ENCODE measurements at places on chromosomes 5 and 9. TPM values are rescaled to one million over a fixed set of nuclear protein-coding genes. Genes with fewer than 3 reads are reported as not detected.
A peak's percentile ranks its signal among the peaks of the same experiment; 100 is the strongest.

DNA sequence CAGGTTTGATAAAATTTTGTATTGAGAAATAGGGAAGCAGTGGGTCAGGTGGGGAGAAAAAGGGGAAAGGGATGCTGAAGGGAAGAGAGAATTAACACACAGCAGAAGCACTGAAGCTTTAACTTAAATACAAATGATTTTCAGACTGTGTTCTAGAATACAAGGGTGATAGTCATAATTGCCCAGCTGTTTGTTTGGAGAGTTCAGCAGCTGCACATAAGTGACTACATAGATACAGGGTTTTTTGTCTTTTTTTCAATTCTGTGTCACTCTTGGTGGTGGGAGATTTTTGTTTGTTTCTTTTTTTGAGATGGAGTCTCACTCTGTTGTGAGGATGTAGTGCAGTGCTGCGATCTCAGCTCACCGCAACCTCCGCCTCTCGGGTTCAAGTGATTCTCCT, 590.4 kb upstream of the SEMA6A start:
- H3K27me3 ChIP-seq = no peaks in the 10 kb centered on the region
- no peak for DNase-seq
- H3K27ac ChIP-seq = no peak overlapping the region
- no peaks in the 10 kb centered on the region for H3K4me1 ChIP-seq

GRCh38 chr9:89179540-89179894, 899 bp upstream of the SHC3 start:
- no peaks in the 10 kb centered on the region for H3K36me3 ChIP-seq
- H3K4me3 ChIP-seq = peak overlapping the region; percentile 70
- peaks cover 37% of the 10 kb centered on the region for H3K27me3 ChIP-seq
- DNase-seq = no peak

GRCh38 chr9:90861826-90862740, 60.5 kb downstream of the SYK start:
- no peak overlapping the region for H3K4me3 ChIP-seq
- DNase-seq = peak; percentile 70
- H3K27ac ChIP-seq = no peak overlapping the region

- peaks cover 6% of the 10 kb centered on the region for H3K4me1 ChIP-seq
- H3K4me3 ChIP-seq = no peak overlapping the region
- no peaks in the 10 kb centered on the region for H3K27me3 ChIP-seq
- no peak for DNase-seq
Measured at GRCh38 chr5:81450940-81451339, 57.0 kb upstream of the ACOT12 start.

DNA sequence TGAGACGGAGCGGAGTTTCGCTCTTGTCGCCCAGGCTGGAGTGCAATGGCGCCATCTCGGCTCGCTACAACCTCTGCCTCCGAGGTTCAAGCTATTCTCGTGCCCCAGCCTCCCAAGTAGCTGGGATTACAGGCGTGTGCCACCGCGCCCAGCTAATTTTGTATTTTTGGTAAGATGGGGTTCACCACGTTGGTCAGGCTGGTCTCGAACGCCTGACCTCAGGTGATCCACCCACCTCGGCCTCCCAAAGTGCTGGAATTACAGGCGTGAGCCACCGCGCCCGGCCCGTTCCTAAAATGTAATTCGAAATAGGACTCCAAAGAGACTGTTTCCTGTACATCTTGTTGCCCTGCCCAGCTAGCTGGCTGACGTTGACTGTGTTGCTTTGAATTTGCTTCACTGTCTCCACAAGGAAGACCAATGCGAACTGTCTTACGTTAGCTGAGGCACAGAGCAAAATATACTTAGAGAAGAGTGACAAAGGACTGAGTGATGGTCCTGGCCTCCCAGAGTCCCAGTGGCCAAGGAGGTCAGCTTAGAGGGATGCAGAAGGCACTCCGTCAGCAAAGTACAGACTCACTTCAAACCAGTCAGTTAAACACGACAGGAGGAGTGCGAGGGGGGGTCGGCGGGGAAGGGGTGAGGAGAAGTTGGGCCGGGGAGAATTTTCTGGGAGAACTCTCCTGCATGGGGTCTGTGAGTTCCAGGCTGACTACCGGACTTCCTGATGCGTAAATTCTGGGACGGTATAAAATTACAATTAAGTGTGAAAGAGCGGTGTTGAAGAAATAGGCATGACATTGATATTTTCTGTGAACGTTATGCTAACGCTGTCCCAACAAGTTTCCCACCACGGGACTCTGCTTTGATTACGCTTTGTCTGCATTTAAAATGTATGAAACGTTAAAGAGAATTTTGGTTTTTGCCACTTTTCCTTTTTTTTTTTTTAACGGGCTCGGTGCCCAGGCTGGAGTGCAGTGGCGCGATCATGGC, 6.8 kb upstream of the TRIM41 start:
- H3K36me3 ChIP-seq = no peaks in the 10 kb centered on the region
- no peak overlapping the region for H3K27ac ChIP-seq
- no peak for DNase-seq
- peaks cover 3% of the 10 kb centered on the region for H3K27me3 ChIP-seq
- peak overlapping the region; percentile 75 for H3K4me3 ChIP-seq

Gene F2RL2
- total RNA-seq = 13.0 TPM

GRCh38 chr5:178368274-178368673, 135.7 kb upstream of the PHYKPL start:
- no peaks in the 10 kb centered on the region for H3K36me3 ChIP-seq
- H3K27me3 ChIP-seq = no peaks in the 10 kb centered on the region
- no peak overlapping the region for H3K4me3 ChIP-seq

Gene INSL4
- not detected for total RNA-seq

Gene PLEKHG4B
- total RNA-seq = 3.8 TPM

Gene PTGDS
- 123 TPM for total RNA-seq

GRCh38 chr9:116899337-116900006, 212.4 kb downstream of the TRIM32 start:
- no peak overlapping the region for H3K27ac ChIP-seq
- no peaks in the 10 kb centered on the region for H3K27me3 ChIP-seq
- no peak for DNase-seq
- no peak overlapping the region for H3K4me3 ChIP-seq
- H3K36me3 ChIP-seq = no peaks in the 10 kb centered on the region
- H3K4me1 ChIP-seq = no peaks in the 10 kb centered on the region

DNA sequence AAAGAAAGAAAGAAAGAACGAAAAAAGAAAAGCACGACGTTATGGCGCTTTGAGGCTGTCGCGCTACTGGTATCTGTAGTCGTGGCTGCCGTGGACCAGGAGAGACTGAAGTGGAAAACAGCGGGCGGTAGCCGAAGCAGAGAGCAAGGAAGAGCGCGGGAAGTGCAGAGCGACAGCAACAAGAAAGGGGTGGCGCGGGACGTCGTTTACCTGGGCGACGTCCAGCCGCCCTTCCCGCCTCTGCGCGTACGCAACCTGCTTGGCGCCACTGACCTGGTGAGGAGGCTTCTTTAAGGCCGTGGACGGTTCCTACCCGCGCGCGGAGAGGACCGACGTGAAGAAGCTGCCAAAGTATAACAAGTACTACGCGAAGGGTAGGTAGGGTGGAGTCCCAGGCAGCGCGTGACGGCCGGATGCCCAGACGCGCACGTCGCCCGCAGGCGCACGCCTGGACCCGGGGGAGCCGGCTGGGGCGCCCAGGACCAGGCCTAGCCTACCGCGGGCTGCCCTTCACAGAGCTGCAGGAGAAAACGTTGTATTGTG, 15.4 kb downstream of the CCL28 start:
- H3K27me3 ChIP-seq = peaks cover 32% of the 10 kb centered on the region
- no peaks in the 10 kb centered on the region for H3K4me1 ChIP-seq
- no peak for DNase-seq
- no peaks in the 10 kb centered on the region for H3K36me3 ChIP-seq

GRCh38 chr9:68844631-68845612, 139.9 kb downstream of the PIP5K1B start:
- H3K4me3 ChIP-seq = no peak overlapping the region
- no peaks in the 10 kb centered on the region for H3K4me1 ChIP-seq
- H3K36me3 ChIP-seq = no peaks in the 10 kb centered on the region
- DNase-seq = no peak
- no peak overlapping the region for H3K27ac ChIP-seq

- no peak for DNase-seq
- H3K4me1 ChIP-seq = no peaks in the 10 kb centered on the region
- H3K27me3 ChIP-seq = no peaks in the 10 kb centered on the region
- no peak overlapping the region for H3K27ac ChIP-seq
- H3K36me3 ChIP-seq = peaks cover 6% of the 10 kb centered on the region
- no peak overlapping the region for H3K4me3 ChIP-seq
Measured at GRCh38 chr9:92455217-92455616, 27.1 kb downstream of the ASPN start.

Gene CCDC171
- 4.5 TPM for total RNA-seq

DNA sequence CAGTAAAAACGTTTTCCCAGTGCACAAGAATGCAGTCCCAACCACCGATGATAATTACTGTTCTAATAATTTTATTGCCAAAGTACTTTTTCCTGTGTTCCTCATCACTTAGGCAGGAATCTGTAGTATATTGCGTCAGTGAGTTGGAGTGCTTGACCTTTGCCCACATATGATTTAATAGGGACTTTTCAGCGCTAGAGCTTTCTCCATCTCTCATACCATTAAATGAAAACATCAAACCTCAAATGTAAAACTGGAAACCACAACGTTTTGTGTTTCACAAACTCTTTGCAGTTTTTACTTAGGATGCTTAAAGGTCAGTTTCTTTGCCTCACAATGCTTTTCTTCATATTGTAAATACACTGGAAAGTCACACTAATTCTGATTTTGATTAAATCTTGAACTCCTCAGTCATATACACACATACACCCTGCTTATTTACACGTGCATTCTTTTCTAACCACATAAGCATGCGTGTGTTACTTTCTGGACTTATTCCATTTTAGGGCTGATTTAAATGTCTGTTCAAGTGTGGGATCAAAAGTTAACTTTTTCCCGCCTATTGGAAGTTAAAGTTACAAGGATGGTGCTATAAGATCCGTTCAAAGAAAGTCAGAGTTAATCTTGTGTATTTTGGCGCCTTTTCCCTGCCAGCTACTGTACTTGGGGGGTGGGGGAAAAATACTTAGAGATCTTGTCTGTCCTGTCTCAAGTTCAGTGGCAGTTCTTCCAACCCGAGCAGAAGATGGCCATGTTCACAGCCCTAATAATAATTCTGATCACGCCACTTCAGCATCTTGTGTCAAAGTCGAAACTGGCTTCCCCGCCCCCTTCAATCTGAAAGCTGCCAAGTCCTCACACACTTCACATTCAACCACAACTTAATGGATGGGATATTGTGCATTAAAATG, 6.6 kb upstream of the NFIB start:
- H3K27me3 ChIP-seq = no peaks in the 10 kb centered on the region
- H3K36me3 ChIP-seq = no peaks in the 10 kb centered on the region
- H3K4me3 ChIP-seq = peak overlapping the region; percentile 73
- H3K4me1 ChIP-seq = peaks cover 54% of the 10 kb centered on the region
- DNase-seq = no peak
- peak overlapping the region; percentile 68 for H3K27ac ChIP-seq

Gene RHOBTB3
- total RNA-seq = 190 TPM

- no peak overlapping the region for H3K27ac ChIP-seq
- DNase-seq = no peak
- H3K4me3 ChIP-seq = no peak overlapping the region
- H3K4me1 ChIP-seq = peaks cover 17% of the 10 kb centered on the region
- no peaks in the 10 kb centered on the region for H3K27me3 ChIP-seq
Measured at GRCh38 chr5:176438959-176439757, 9.0 kb upstream of the FAF2 start.

Gene BNC2
- total RNA-seq = 66.2 TPM

Gene CYLC2
- total RNA-seq = not detected

Gene N4BP3
- 0.64 TPM for total RNA-seq

GRCh38 chr5:17346811-17347210, 129.4 kb downstream of the BASP1 start:
- DNase-seq = no peak
- H3K27ac ChIP-seq = no peak overlapping the region
- no peaks in the 10 kb centered on the region for H3K36me3 ChIP-seq
- H3K4me1 ChIP-seq = peaks cover 19% of the 10 kb centered on the region
- no peak overlapping the region for H3K4me3 ChIP-seq

GRCh38 chr9:36731068-36731956, 158.6 kb downstream of the MELK start:
- H3K27ac ChIP-seq = no peak overlapping the region
- no peak overlapping the region for H3K4me3 ChIP-seq
- H3K4me1 ChIP-seq = no peaks in the 10 kb centered on the region
- H3K36me3 ChIP-seq = no peaks in the 10 kb centered on the region

Gene LCN15
- total RNA-seq = not detected

Gene SAPCD2
- total RNA-seq = 3.4 TPM

Gene PLCXD3
- not detected for total RNA-seq

DNA sequence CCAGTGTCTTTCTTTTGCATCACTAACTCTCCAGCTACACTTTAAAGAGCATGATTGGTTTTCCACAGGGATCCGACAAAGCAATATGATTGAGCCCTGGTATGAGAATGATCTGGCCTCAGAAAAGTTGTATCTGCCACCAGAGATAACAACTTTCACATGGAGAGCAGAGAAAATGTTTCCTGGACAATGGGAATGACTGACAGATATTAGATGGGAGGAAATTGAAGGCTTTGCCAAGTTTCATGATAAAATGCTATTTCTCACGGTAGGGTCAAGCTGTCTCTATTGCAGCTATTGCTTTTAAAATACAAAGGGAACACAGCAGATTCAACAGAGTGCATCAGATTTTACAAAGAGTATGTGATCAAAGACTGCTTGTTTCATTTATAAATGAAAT, 56.4 kb upstream of the GLIS3 start:
- H3K36me3 ChIP-seq = no peaks in the 10 kb centered on the region
- H3K27ac ChIP-seq = no peak overlapping the region
- no peak for DNase-seq
- peaks cover 12% of the 10 kb centered on the region for H3K27me3 ChIP-seq

DNA sequence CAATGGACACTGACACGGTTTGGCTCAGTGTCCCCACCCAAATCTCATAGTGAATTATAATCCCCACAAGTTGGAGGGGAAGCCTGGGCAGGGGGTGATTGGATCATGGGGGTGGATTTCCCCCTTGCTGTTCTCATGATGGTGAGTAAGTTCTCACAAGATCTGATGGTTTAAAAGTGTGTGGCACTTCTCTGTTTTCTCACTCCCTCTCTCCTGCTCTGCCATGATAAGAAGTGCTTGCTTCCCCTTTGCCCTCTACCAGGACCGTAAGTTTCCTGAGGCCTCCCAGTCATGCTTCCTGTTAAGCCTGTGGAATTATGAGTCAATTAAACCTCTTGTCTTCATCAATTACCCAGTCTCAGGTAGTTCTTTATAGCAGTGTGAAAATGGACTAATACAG, 115.8 kb upstream of the KIF2A start:
- H3K4me1 ChIP-seq = no peaks in the 10 kb centered on the region
- H3K4me3 ChIP-seq = no peak overlapping the region
- no peak for DNase-seq
- no peak overlapping the region for H3K27ac ChIP-seq

GRCh38 chr5:151126199-151126645, 31.4 kb downstream of the ANXA6 start:
- H3K27me3 ChIP-seq = no peaks in the 10 kb centered on the region
- no peak for DNase-seq
- peaks cover 47% of the 10 kb centered on the region for H3K36me3 ChIP-seq
- peaks cover 4% of the 10 kb centered on the region for H3K4me1 ChIP-seq
- peak overlapping the region; percentile 44 for H3K27ac ChIP-seq
- H3K4me3 ChIP-seq = no peak overlapping the region

- no peak for DNase-seq
- H3K27me3 ChIP-seq = peaks cover 27% of the 10 kb centered on the region
- H3K27ac ChIP-seq = peak overlapping the region; percentile 40
- H3K4me3 ChIP-seq = peak overlapping the region; percentile 75
- no peaks in the 10 kb centered on the region for H3K36me3 ChIP-seq
Measured at GRCh38 chr9:89606624-89607311, 2.0 kb downstream of the GADD45G start.

Gene KLF4
- 113 TPM for total RNA-seq
